ENCODE measurements at places on chromosomes 3 and 15.

- DNase-seq: no peak
Observed at GRCh38 chr3:63855333-63855940, 8.2 kb downstream of the THOC7 start.

DNA sequence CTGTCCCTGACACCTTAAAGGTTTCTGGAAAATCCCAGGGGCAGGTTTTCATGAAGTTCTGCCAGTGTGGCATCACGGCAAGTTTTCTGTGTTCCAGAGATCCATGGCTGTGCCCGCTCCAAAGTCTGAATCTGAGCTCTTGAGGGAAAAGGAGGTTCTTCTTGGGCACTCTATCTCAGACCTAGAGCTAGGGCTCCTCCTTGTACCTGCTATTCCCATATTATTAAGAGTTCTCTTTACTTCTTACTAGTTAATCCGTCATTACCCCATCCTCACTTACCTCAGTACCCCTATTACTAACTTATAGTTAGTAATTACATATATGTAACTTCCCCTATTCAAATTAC is 5.9 kb upstream of the TRA2B start:
- no peak for DNase-seq

DNA sequence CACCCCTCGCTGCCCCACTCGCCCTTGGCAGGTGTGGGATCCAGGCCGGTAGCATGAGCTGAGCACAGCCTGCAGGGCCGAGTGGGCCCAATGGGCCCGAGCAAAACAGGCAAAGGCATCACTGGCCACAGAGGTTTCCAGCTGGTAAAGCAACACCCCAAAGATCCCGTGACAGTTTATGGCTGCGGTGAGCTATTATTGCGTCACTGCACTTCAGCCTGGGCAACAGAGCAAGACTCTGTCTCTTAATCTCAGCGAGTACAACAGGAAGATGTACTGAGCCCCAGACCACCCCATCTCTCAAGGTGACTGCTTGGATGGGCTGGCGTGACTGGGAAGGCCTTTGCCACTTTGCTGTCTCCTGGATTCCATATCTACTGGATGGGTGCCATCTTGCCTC is 4.3 kb downstream of the JMJD7 start:
- no peak for DNase-seq

GRCh38 chr3:37202035-37202434 is 27.7 kb upstream of the LRRFIP2 start:
- no peak for DNase-seq

GRCh38 chr15:40357246-40357645 is 773 bp upstream of the DISP2 start:
- no peak for DNase-seq

- DNase-seq: no peak
Observed at GRCh38 chr15:71518661-71519060, 291.7 kb upstream of the NR2E3 start.

GRCh38 chr3:42718338-42718737 is 15.7 kb upstream of the HHATL start:
- DNase-seq: no peak

GRCh38 chr15:70337277-70338186 is 239.8 kb upstream of the TLE3 start:
- DNase-seq: no peak

DNA sequence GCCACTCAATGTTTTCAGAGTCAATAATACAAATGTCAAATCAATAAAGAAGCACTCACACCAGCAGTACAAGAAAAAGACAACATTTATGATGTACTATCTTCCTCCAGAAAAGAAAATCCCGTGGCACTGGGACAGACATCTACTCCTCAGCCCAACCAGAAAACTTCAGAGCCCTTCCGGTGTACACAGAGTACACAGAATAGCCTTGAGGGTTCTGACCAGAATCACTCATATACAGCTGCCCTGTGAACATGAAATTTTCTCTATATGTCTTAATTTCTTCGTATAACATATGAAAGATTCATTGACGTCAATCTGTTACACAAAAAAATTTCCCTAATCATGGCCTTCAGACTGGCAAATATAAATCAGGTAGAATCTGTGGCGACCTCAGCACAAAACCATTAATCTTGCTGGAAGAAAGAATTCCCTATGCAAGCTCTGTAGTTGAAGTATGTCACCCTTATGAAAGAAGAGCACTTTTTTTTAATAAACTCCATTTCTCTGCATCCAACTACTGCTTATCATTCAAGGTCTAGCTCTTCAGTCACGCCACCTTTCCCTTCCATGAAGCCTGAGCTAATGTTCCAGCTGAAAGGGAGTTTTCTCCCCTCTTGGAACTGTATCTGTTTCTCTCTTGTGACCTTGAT is 53.8 kb upstream of the PLAAT1 start:
- no peak for DNase-seq

DNA sequence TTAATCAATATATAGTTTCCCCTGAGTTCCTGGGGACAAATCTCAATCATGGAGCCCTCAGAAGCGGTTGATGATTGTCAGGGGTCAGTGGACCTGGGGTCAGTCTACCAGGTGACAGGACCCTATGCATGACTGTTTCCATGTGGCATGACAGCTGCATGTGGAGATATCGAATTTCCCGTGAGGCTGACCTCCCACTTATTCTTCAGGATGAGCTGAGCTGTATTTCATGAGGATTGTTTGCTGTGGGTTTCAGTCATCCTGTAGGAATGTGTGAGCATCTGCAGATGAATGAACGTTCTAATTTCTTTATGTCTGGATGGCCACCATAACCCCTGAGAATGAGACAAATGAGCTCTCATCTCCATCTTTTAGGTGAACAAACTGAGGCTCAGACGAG is 93.0 kb upstream of the HES1 start:
- no peak for DNase-seq

- DNase-seq: no peak
Observed at GRCh38 chr15:51678096-51678495, 3.2 kb upstream of the SCG3 start.

DNA sequence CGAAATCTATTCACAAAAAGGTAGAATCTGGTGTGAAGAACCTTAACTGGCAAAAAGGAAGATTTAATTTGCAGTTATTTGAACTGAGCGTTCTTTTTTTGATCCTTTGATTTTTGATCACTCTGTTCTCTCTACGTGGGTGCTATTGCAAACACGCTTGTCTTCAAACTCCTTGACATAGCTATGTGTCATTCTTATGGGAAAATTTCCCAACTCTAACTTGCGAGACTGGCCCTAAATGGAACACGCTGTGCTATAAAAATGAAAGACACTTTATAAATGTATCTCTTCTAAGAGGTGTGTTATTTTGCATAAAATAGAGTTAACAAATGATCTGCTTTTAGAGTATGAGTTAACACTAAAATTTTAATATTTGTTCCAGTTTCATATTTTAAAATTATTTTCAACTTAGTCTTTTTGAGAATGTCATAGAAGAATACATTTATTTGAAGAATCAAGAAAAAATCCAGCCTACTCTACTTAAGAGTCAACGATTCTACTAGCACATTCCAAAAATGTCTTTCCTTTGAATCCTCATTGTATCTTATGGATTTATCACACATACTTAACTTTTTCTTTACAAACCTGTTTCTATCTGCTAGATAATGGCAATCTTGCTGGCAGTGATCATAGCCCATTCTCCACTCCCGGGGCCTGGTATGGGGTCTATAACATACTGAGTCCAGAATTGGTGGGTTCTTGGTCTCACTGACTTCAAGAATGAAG is 610.0 kb upstream of the TBL1XR1 start:
- DNase-seq: no peak

DNA sequence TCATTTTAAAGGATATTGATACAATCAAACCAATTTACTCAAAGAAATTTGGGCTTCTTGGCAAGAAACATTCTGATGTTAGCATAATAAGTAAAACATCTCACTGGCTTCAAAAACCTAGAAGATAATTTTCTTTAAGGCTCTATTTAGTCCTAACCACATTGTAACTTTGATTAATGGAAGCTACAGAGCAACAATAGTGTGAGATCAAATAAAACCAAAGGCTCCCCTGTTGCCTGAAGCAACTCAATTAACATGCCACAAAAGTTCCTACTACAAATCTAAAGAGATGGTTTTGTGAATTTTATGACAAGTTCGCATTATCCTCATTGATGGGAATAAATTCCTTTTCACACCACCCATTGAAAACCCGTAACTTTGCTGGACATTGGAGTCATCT is 5.9 kb downstream of the DPH6 start:
- DNase-seq: no peak

DNA sequence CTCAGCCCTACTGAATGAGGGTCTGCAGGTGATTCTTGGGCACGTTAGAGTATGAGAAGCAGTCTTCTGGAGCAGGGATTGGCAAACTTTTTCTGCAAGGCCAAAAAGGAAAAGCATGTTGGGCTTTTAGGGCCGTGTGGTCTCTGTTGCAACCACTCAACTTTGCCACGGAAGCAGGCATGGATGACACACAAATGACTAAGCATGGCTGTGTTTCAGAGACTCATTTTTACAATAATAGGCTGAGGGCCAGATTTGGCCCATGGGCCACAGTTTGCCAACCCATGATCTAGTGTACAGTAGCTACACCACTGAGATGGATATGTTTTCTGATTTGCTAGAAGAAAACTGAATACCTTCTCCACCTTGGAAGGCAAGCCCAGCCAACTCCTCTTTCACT is 66.1 kb upstream of the PRICKLE2 start:
- no peak for DNase-seq

GRCh38 chr3:158773166-158773565 is 28.7 kb upstream of the MFSD1 start:
- no peak for DNase-seq
